ENCODE measurements at places on chromosomes 1 and 21.

DNA sequence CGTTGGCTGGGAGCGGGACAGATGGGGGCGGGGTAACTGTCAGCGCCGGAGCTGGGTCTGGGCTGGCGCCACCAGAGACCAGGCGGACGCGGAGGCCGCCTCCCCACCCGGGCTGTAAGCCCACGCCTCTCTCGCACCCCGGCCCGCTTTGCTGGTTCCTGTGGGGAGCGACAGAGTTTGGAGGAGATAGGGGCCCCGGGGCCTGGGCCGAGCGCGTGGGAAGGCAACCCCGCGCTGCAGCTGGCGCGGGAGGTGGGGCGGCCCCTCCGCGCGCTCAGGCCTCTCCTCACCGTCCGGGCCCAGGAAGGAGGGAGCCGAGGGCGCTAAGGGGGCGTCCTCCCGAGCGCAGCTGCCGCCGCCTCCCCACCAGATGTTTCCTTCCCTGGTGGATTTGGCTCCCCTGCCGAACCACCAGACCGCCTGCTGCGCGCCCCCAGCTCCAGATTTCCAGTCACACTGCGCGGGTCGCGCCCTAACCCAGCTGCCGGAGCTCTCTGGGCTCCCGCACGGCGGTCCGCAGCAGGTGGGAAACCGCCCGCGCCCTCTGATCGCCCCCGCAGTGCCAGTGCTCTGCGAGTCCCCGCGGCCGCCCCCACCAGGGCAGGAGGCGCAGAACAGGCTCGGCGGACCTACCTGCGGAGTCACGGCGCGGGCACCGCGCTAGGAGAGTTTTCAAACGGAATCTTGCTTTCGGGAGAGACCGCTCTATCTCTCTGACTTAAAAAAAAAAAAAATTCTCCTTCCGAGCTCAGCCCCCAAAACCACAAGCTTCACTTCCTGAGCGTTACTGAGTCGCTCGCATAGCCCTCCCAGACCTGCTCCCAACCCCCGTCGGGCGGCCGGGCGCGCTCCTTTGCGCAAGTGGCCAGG is 1.1 kb downstream of the GFI1 start:
- peak; percentile 74 for ATAC-seq

DNA sequence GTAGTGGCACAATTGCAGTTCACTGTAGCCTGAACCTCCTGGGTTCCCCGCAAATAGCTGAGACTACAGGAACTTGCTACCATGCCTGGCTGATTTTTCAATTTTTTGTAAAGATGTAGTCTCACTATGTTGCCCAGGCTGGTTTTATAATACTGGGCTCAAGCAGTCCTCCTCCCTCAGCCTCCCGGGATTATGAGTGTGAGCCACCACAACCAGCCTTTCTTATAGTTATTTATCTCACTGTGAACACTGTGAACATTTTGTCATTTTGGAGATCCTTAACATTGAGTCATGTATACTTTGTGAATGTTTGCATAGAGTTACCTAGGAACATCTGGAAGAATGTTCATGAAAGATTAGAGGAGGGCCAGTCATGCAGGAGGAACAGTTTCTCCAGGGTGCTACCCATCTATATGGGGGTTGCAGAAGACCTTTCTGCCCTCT is 127.1 kb upstream of the CACYBP start:
- peak; percentile 41 for ATAC-seq

GRCh38 chr1:3002349-3003038 is 18.8 kb upstream of the ACTRT2 start:
- no peak for ATAC-seq

DNA sequence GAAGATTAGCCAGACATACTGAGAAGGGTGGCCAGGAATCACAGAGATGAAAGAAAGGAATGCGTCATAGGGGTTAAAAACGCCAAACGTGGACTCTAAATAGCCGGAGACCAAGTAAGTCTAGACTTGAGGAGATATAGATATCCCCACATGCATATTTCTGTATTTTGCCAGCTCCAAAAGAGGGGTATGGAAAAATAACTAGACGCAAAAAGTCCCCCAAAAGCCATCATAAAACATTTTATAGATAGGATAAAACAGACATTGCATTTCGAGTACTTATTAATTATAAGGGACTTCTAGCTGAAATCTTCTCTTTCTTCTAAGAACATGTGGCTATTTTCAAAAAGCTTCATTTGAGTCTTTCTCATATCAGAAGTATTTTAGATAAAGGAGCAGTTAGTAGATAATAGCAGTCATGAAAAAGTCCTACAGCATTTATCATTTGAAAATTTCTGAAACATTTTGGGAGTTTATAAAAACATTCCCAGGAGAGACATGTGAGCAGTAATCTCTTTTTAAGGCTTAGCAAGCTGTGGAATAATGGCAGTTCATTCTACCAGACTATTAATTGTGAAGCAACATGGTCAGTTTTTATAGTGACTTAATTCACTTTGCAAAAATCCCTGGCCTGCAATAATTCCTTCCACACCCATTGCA is 6.1 kb downstream of the KIF26B start:
- ATAC-seq = no peak

- ATAC-seq = peak; percentile 17
Observed at GRCh38 chr1:94542088-94542870, 720 bp upstream of the F3 start.

GRCh38 chr1:6984986-6985385 is 199.7 kb downstream of the CAMTA1 start:
- peak; percentile 10 for ATAC-seq

GRCh38 chr21:41601573-41602368 is 93.8 kb upstream of the TMPRSS2 start:
- no peak for ATAC-seq

DNA sequence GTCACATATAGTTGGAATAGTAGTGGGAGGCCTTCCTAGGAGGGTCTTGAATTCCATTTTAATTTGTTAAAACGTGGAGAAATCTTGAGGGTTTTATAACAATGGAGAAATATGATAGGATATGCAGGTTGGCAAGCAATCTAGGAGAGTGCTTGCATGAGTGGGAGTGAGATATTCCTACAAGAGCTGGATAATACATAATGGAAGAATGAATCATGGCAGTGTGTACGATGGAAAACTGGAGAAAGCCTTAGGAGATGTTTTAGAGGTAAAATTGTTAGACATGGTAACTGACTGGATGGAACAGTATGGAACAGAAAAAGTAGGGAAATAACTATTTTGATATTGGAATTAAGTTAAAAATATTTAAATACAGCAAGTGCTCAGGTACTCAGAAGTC is 352.4 kb downstream of the PTBP2 start:
- no peak for ATAC-seq

DNA sequence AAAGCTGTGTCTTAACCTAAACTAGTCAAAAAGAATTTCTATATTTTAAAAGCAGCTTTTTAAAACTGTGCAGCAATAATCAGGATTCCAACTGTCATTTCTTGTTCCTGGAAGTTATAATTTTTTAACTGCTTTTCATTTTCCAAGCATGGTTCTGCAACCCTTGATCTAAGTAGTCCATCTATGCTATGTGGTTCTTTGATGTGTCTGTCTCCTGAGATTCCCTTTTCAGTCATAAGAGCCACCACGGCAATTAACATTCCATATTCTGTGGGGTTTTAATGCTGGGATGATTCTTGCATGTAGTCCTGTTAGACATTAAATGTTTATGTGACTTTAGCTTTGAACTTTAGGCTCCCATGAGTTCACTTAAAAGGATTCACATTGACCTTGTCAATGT is 220.4 kb downstream of the TPR start:
- ATAC-seq = no peak

- ATAC-seq = peak; percentile 56
Observed at GRCh38 chr1:107900090-107900945, 64.7 kb downstream of the VAV3 start.

DNA sequence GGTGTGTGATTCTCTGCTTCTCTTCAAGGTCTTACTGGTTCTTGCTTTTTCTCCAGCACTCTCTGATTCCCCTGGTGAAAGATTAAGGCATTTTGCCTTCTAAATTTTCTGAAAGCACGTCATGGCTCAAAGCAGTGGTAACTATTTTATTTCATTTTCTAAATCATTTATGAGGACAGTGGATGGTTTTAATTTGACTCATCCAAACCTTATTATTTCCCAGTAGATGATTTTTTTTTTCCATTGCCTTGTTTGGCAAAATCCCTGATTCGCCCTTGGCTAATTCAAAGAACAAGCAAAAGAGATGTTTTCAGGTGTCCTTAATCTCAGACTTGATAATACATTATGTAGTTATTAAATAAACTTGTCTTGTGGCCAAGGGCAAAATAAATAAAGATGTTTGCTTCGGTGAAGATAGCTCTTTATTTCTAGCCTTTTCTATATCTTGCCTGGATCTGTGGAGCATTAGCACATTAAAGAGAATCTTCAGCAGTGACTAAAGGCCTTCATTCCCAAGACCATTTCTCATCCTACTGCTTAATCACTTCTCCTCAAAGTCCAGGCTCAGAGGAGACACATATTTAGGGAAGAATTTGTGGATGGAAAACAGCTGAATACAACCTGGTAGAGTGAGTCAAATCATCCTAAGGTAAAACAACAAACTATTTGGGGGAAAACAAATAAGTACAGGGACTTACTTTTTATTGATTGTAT is 359.8 kb downstream of the DUSP10 start:
- no peak for ATAC-seq

DNA sequence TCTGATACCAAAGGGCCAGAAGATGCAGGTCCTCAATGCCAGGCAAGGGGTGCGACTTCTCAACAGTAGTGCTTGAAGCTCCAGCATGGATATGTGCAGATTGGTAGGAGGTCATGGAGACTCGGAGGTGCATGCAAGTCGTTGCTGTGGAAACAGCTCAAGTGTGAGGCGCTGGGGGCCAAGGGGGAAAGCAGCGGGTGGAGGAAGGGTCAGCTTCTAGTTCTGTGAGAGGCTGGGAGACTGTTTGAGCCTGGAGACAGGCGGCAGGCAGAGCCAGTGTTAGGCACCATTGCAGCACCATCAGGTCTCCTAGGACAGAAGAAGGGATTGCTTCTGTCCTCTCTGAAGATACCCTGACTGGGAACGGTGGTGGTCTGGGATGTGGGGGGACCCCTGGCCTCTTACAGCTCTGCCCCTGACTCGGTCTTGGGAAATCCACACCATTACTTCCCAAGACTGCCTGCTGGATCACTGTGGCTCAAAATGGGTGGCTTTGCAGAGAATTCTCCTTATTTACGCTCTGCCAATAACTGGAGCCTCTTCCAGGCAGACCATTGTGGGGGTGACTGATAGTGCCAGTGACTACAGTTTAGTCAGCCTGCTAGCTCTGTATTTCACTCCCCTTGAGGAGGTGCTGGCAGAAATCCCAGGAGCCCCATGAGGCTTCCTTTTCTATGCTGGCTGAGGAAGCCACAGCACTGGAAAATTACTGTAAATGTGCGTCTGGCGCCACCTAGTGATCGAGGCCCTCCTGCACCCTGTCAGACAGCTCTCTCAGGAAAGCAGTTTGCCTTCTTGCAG is 46.3 kb upstream of the VANGL1 start:
- ATAC-seq = peak; percentile 48

DNA sequence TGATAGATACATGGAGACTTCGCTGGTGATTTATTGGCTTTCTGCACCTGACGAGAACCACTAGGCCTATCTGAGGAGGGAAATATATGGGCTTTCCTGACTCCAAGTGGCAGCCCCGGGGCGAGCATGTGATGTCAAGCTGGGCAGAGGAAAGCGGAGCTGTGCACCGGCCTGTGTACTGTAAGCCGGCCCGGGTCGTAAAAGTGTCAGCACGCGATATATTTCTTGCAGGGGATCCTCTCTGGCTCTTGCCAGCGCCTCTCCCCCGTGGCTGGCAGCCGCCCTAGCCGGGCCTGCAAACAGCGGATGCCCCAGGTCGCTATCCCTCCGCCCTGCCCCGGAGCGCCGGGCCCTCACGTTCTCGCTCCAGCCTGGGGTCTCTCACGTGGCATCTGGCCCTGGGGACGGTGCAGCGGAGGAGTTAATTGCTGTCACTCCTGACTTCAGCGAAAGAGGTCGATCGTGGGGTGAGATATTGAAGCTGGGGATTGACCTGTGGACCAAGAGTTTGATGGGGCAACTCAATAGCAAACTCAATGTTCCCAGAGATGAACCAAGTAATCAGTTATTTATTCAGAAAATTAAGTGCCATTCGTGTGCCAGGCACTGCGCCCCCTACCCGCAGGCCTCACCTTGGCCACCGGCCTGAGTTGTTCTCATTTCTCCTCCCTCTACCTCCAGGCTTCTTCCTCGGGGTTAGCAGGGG is 41.0 kb upstream of the HAO2 start:
- peak; percentile 28 for ATAC-seq

- no peak for ATAC-seq
Observed at GRCh38 chr1:199279067-199279466, 640.2 kb downstream of the PTPRC start.

- no peak for ATAC-seq
Observed at GRCh38 chr1:89698624-89699023, 65.7 kb downstream of the LRRC8C start.

GRCh38 chr1:24501371-24502064 is 1.1 kb upstream of the RCAN3 start:
- no peak for ATAC-seq

DNA sequence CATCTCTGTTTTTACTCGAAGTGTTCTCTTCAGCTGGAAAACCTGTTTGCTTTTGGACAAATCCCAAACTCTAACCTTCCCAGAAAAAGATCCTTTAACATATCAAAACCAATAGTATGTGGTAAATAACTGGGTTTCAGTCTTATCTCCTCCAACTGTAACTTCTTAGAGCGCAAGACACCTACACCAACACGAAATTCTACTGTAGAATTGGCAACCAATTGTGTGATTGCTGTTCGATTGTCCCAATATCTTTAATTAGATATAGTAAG is 5.8 kb upstream of the MPZL1 start:
- ATAC-seq = no peak

DNA sequence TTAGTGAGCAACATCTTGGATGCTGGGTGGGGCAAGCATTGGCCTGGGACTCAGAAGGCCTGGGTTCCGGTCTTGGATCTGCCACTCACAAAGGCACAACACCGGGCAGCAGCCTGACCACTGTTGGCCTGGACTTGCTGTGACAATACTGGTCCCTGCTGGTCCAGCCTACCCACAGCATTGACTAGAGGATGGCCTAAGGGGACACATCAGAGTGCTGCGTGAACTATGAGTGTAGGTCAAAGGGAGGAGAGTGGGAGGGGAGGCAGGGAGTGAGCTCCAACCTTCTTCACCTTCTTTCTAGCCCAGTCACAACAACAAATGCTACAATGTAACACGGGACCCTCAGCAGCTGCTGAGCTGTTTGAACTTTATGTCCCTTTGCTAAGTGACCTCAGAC is 31.1 kb downstream of the TMEM50A start:
- ATAC-seq = no peak

DNA sequence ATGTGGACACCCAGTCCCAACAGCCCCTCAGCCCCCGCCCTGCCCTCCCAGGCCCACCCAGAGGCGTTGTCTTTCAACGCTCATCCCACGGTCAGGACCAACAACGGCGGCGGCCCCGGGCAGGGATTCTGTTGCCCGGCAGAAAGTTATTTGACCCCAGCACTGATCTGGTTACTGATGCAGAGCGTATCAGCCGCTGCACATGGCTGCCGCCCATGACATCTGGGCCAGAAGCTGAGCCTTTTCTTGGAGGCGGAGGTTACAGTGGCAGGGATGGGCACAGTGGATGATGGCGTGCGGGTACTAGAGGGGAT is 127.1 kb upstream of the ARHGEF16 start:
- ATAC-seq = no peak

DNA sequence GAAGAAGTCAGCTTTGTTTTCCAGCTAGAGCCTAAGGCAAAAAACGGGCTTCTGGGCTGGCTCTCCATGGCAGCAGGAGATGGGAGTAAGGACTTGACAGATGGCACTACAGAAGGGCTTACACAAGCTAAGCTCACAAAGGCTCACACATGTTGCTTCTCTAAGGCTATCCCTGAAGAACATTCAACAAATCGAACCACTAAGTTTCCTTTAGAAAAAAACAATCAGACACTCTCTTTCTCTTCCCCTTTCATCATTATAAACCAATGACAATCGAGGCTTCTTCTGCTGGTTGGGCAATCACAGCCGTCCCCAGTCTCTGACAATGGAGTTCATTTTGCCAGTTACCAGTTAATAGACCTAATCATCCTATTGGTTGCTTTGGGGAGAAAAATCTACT is 40.5 kb downstream of the TRIT1 start:
- no peak for ATAC-seq

Measured in stimulated activated memory B cell treated with anti-CD40 and anti-IgM and Interleukin-4, amounts not matched to agents 10 μg/mL and 1 μg/mL and 100 μg/mL, for 72 hours (primary cell).